ENCODE measurements at places on chromosomes 2 and 18.

GRCh38 chr2:176826984-176827668 lies 385.5 kb upstream of the HNRNPA3 start:
- DNase-seq = peak; percentile 64

GRCh38 chr2:56390644-56391043 lies 206.9 kb downstream of the CCDC85A start:
- DNase-seq = no peak

- no peak for DNase-seq
These were observed 1.4 kb upstream of the STEAP3 start for GRCh38 chr2:119222213-119222612.

- DNase-seq = no peak
These were observed 118.3 kb upstream of the NDUFV2 start for GRCh38 chr18:8984131-8984721.

DNA sequence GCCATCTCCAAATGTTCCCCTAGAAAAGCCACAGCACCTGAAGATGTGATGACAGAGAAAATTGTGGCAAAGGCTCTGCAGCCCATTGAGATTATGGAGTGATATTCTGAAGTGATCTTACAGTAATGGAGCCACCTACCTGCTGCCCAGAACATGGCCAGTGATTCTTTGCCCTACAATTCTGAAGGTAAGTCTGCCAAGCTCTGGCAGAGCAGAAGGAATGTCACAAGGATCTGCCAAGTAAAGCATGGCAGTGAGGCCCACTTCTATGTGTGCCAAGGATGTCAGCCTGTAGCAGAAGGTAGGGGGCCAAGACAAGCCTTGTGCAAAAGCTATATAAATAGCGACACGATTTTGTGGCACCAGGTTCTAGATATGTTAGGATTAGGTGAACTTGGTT lies 155.1 kb downstream of the RND3 start:
- DNase-seq = no peak

DNA sequence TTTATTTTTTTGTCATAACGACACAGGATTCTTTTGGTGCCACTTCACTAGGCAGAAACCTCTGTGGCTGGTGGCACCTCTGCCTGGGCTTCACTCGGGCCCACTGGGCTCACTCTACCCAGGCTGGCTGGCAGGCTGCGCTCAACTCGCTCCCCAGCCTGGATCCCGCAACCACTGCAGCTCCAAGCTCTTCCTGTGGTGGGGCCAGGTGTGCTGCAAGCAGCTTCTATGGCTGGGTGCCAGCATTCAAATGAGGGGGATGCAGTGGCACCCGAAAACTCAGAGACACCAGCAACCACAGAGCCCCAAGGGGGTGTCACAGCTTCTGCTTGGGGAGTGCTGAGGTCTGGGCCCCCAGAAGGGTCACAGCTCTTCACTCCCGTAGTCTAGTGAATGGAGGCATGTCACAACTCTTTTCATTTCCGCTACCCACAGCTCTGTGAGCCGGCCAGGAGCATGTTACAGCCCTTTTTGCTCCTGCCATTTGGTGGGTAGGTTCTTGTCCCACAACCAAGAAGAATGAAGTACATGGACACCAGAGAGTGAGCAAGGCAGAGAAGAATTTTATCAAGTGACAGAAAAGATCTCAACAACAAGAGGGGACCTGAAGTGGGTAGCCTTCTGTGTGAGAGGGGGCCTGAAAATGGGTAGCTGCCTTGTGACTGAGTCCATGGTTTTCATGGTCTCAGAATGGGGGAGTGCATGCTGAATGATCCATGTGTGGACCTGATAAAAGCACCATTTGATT lies 170.1 kb downstream of the UBR3 start:
- DNase-seq = no peak

- no peak for DNase-seq
These were observed 17.9 kb downstream of the MOGAT1 start for GRCh38 chr2:222689322-222689721.

GRCh38 chr2:169303579-169304305 lies 58.6 kb downstream of the LRP2 start:
- DNase-seq = no peak

GRCh38 chr18:23889907-23890306 lies 124.6 kb upstream of the TTC39C start:
- DNase-seq = no peak

DNA sequence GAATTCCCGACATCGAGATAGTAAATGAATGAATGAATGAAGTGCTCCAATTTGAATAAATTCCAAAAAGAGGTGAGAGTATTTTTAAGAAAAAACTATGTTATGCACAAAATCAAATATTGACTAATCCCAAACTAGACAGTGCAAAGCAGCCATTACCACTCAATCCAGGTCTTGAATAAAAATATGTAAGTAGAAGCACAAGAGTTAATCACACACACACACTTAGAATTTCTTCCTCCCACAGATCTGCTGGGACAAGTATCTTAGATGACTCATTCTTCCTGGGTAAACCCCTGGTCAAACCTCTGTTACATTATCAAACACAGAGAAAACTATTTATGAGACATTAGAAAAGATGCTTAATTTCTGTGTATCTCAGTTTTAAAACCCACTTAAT lies 102.0 kb downstream of the PLA2R1 start:
- no peak for DNase-seq

All from stimulated activated CD4-positive, alpha-beta T cell treated with anti-CD3 and anti-CD28 coated beads, Interleukin-15, amount 100 ng/mL, for 48 hours (primary cell).